ENCODE measurements at places on chromosomes 3 and 15. TPM values are rescaled to one million over a fixed set of nuclear protein-coding genes. Genes with fewer than 3 reads are reported as not detected.
A peak's percentile ranks its signal among the peaks of the same experiment; 100 is the strongest.

DNA sequence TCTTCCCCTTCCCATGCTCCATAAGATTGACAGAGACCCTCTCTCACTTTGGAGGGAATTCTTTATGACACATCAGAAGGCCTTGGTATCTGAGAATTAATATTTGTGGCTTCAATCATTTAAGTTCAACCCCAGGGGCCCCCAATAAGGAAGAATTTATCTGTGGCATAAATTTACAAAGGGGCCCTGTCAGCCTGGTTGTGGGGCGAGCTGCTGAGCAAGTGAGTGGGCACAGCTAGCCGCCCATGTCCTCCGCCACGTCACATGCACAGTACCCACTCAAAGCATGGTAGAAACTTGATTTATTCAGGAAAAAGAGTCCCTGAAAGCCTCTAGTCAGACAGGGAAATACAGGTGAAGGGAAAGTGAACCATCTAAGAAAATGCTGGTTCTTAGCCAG, 13.3 kb downstream of the PLXNB1 start:
- no peaks in the 10 kb centered on the region for H3K4me1 ChIP-seq
- H3K36me3 ChIP-seq = peaks cover 77% of the 10 kb centered on the region
- no peak overlapping the region for H3K27ac ChIP-seq
- no peak for DNase-seq

GRCh38 chr3:66463730-66464511, 36.9 kb downstream of the LRIG1 start:
- DNase-seq = no peak
- no peaks in the 10 kb centered on the region for H3K27me3 ChIP-seq
- peaks cover 48% of the 10 kb centered on the region for H3K4me1 ChIP-seq
- no peaks in the 10 kb centered on the region for H3K36me3 ChIP-seq
- no peak overlapping the region for H3K4me3 ChIP-seq

DNA sequence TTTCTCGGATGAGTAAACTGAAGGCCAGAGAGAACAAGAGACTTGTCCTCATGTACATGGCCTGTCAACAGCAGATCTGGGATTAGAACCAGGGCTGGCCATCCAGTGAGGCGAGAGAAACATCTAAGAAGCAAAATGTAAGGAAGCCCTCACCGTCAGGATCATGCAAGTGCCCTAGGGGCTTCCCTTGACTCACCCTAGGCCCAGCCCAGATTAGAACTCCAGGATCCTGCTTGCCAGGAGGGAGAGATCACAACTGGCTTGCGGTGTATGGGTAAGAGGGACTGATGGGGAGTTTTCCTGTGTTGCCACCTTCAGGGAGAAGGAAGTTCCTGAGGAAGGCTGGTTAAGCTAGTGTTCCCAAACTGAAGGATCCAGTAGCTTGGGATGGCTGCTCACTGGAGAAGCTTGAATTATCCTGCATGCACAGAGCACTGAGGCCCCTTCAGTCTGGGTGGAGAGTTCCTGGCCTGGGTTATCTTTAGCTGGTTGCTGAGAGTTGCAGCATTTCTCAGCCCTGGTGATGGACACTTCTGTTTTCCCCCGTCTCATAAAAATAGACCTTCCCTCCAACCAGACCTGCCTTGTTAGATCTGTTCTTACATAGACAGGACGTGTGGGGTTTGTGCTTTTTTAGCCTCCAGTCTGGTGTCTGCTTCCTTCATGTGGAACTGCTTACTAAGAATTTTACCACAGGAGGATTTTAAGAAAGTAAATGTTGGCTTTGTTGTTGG, 28.2 kb upstream of the XIRP1 start:
- no peak overlapping the region for H3K4me3 ChIP-seq
- H3K36me3 ChIP-seq = no peaks in the 10 kb centered on the region
- no peaks in the 10 kb centered on the region for H3K27me3 ChIP-seq
- H3K4me1 ChIP-seq = peaks cover 13% of the 10 kb centered on the region
- no peak overlapping the region for H3K27ac ChIP-seq
- peak; percentile 5 for DNase-seq

DNA sequence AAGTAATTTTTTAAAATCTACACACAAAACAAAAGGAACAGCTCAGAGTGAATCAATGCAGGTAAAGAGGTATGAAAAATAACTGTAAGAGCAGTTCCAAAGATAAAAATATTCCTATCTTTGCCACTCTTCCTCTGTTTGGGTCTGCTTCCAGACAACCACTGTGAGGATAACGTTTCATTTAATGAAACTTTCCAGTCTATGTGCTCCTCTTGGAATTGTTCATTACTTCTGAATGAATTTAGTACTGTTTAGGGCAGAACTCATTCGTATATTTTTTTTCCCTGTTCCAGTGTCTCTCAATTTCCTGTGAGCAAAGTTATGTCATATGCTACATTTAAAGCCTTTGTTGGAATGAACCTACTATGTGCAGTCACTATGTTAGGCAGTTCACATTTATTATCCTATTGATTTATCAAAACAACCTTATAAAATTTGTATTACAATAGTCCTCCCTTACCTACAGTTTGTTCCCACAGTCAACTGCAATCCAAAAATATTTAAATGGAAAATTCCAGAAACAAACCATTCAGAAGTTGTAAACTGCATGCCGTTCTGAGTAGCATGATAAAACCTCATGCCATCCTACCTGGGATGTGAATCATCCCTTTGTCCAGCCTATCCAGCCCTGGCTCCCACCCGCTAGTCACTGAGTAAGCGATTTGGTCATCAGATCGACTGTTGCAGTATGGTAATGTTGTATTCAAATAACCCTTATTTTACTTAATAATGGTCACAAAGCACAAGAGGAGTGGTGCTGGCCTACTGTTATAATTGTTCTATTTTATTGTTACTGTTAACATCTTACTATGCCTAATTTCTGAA, 98.1 kb downstream of the TMCC1 start:
- H3K27me3 ChIP-seq = no peaks in the 10 kb centered on the region
- no peak for DNase-seq
- no peak overlapping the region for H3K4me3 ChIP-seq
- H3K4me1 ChIP-seq = peaks cover 33% of the 10 kb centered on the region

GRCh38 chr3:44795197-44795596, 33.6 kb downstream of the KIF15 start:
- H3K4me3 ChIP-seq = no peak overlapping the region
- no peak for DNase-seq
- H3K4me1 ChIP-seq = no peaks in the 10 kb centered on the region
- H3K27ac ChIP-seq = no peak overlapping the region
- H3K36me3 ChIP-seq = peaks cover 6% of the 10 kb centered on the region

DNA sequence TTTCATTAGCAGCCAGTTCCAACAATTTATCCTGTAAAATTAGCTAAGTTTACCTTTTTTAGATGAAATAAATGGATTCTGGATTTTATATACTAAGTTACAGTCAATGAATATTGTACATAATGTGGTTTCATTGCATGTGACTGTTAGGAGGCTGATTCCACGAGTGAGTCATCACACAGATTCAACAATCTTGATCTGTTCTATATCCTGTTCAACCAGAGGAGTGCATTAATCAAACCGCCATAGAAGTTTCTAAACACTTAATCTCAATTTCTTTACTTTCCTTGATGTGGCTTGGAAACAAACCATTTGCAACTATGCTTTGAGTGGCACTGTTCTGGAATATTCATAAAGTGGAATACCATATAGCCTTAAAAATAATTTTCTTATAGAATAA, 15.3 kb downstream of the DNAJC13 start:
- H3K36me3 ChIP-seq = peaks cover 6% of the 10 kb centered on the region
- H3K27ac ChIP-seq = peak overlapping the region; percentile 35
- no peak overlapping the region for H3K4me3 ChIP-seq
- H3K27me3 ChIP-seq = no peaks in the 10 kb centered on the region
- no peaks in the 10 kb centered on the region for H3K4me1 ChIP-seq

DNA sequence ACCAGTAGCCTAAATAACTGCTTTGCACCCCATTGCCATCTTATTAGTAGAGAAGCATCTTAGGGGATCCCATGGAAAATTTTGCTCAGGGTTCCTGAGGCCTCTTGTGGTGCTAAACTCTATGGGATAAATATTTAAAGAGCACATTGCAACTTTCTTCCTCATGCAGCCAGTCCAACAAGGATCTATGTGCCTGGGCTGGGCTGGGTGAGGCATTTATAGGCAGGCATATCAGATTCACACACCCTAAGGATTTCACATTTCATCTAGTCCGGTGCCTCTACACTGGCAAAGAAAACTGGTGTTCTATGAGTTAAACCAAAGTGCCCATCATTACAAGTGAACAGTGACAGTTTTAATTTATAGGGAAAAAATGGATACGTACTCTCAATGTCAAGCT, 512.3 kb downstream of the EDEM1 start:
- no peaks in the 10 kb centered on the region for H3K36me3 ChIP-seq
- no peak for DNase-seq
- H3K27me3 ChIP-seq = no peaks in the 10 kb centered on the region
- no peak overlapping the region for H3K27ac ChIP-seq
- no peak overlapping the region for H3K4me3 ChIP-seq

DNA sequence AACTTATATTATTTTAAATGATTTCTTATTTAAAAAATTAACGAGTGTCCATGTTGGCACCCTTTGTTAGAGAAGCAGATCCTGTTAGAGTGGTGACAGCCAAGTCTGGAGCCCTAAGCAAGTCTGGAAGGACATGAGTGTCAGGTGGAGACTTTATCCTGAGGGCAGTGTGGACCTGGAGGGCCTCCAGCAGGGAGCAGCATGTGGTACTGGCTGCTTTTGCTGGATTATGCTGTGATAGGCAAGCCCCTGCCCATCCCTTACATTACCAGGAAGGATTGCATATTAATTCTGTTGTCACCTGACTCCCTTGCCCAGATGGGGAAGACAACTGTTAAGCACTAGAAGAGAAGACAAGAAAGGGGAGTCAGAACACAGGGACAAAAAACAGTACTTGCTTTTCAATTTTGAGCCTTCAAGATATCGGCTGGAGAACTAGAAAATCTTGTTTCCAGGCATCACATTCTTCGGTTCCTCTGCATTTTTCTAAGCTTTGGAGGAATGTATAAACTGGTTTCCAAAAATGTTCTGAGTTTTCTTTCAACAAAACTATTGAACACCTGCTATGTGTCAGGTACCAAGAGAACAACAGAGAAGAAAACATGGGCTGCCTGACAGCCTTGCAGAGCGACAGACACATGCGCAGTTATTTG, 22.7 kb downstream of the ZNF860 start:
- no peaks in the 10 kb centered on the region for H3K4me1 ChIP-seq
- no peak overlapping the region for H3K27ac ChIP-seq
- H3K36me3 ChIP-seq = no peaks in the 10 kb centered on the region
- H3K27me3 ChIP-seq = no peaks in the 10 kb centered on the region
- no peak overlapping the region for H3K4me3 ChIP-seq

DNA sequence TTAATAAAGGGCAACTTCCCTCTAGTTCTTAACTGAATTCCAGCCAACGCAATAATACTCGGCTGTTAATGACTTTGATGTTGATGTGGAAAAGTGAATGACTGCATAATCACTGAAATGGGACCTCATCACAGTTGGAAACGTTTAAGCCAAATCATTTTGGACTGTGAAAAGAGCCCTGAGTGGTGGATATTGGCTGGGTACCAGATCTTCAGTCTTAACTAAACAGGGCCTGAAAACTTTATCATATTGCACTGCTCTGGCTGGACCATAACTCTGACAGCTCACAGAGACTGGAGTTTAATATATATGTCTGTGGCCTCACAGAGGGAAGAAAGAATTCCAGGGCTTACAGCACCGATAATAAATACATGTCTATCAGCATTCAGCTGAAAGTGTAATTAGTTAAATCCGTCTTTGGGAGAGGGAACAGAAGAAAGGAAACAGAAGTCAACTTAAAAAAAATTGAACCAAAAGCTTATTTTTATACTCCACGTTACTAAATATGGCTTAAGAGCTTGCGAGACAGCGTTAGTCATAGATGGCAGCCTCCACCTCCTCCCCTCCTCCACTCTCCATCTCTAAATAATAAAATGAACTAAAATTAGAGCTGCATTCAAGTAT, 222.3 kb upstream of the CDIN1 start:
- no peaks in the 10 kb centered on the region for H3K36me3 ChIP-seq
- no peak overlapping the region for H3K27ac ChIP-seq
- H3K4me1 ChIP-seq = no peaks in the 10 kb centered on the region
- H3K4me3 ChIP-seq = no peak overlapping the region
- no peaks in the 10 kb centered on the region for H3K27me3 ChIP-seq

DNA sequence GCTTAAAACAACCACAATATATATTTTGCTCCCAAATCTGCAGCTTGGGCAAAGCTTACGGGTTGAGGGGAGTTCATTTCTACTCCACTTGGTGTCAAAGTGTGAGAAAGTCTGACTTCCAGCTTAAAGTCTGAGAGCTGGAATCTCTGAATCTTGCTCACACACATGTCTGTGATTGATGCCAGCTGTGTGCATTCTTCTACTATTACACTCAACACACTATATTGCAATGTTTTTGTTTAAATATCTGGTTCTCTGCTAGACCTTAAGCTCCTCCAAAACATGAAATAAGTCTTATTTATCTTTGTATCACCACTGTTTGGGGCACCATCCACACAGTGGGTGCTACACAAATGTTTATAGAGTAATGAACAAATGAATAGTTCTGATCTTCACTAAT, 36.7 kb upstream of the SECISBP2L start:
- DNase-seq = no peak
- peak overlapping the region; percentile 71 for H3K27ac ChIP-seq
- H3K27me3 ChIP-seq = no peaks in the 10 kb centered on the region
- no peaks in the 10 kb centered on the region for H3K36me3 ChIP-seq

Gene SCG5
- 6.0 TPM for polyA plus RNA-seq

Gene MYEF2
- polyA plus RNA-seq = 59.5 TPM

Gene ZNF80
- polyA plus RNA-seq = not detected

Gene ARPIN
- polyA plus RNA-seq = 37.1 TPM

Gene PCOLCE2
- 1.3 TPM for polyA plus RNA-seq

Gene NR2F2
- polyA plus RNA-seq = 166 TPM

Gene RTP1
- not detected for polyA plus RNA-seq

Gene TUSC7
- not detected for polyA plus RNA-seq
